ENCODE measurements at places on chromosomes 11 and 22.

GRCh38 chr11:64842851-64843685 is 1.4 kb downstream of the CDC42BPG start:
- DNase-seq = no peak

DNA sequence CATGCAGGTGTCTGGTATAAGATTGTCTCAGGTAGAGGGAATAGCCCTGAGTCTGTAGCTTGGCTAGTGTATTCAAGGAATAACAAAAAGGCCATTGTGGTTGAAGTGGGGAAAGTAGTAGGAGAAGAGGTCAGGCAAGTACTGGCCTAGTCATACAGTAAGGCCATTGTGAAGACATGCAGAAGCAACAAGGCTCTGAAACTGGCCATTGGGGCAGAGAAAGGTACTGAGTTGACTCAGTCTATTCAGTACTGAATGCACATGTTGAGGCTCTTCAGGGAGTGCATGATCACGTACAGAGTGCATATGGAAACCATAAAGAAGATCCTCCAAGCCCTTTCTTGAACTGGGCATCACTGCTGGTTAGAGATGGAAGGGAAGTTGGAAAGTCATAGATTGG is 477.6 kb downstream of the SOX6 start:
- no peak for DNase-seq

- no peak for DNase-seq
Observed at GRCh38 chr11:69889400-69890318, 70.4 kb upstream of the FGF3 start.

GRCh38 chr22:23530106-23530505 is 50.0 kb downstream of the IGLL1 start:
- DNase-seq = peak; percentile 45

- DNase-seq = peak; percentile 54
Observed at GRCh38 chr11:17978553-17979287, 34.1 kb downstream of the SERGEF start.

- no peak for DNase-seq
Observed at GRCh38 chr11:59262177-59262818, 49.6 kb upstream of the MPEG1 start.

- DNase-seq = no peak
Observed at GRCh38 chr11:134471087-134471715, 59.2 kb upstream of the B3GAT1 start.

All from kidney (tissue), 22 donors.